GM10248 (cell line): ENCODE measurements at places on chromosomes 3 and 15.

DNA sequence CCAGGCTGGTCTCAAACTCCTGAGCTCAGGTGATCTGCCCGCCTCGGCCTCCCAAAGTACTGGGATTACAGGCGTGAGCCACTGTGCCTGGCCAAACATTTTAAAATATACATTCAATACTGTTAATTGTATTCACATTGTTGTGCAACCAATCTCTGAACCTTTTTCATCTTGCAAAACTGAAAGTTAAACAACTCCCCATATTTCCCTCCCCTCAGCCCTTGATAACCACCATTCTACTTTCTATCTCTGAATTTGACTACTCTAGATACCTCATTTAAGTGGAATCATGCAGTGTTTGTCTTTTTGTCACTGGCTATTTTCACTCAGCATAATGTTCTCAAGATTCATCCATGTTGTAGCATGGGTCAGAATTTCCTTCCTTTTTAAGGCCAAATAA, 30.0 kb downstream of the HMCES start:
- DNase-seq: no peak

GRCh38 chr3:79954756-79955155, 187.0 kb upstream of the ROBO1 start:
- DNase-seq: no peak

- DNase-seq: peak; percentile 51
Measured at GRCh38 chr15:59251001-59251845, 44.6 kb downstream of the LDHAL6B start.

DNA sequence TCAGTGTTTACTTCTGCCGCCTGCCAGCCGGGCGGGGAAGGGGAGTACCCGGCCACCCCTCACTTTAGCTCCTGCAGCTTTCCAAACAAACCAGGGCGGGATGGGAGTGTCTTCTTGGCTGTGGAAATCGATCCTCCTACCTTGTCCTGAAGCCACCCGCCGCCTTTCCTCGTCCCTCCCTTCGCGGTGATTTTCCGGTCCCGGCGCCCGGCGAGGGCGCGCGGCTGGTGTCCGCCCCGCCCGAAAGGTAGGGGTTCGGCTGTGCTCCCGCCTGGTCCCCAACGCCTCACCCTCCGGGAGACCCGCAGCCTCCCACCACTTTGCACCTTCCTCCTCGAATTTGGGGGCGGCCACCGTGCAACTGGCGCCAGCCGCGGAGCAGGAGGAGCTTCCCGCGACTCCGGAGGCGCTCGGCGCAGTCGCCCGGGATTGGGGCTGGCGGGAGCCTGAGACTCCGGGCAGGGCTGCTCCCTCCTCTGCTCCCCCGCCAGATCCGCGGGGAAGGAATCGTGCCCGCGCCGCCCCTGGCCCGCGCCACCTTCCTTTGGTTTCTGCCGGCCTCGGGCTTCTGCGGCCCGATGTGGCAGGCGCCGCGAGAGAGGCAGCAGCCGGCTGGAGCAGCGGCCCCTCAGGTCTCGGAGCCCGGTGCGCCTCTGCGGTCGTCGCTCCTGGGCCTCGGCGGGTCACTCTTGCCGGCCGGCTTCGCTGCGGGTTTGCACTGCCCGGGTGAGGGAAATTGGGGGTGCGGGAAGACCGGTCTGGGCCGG, 30.7 kb upstream of the ST3GAL6 start:
- DNase-seq: peak; percentile 45

DNA sequence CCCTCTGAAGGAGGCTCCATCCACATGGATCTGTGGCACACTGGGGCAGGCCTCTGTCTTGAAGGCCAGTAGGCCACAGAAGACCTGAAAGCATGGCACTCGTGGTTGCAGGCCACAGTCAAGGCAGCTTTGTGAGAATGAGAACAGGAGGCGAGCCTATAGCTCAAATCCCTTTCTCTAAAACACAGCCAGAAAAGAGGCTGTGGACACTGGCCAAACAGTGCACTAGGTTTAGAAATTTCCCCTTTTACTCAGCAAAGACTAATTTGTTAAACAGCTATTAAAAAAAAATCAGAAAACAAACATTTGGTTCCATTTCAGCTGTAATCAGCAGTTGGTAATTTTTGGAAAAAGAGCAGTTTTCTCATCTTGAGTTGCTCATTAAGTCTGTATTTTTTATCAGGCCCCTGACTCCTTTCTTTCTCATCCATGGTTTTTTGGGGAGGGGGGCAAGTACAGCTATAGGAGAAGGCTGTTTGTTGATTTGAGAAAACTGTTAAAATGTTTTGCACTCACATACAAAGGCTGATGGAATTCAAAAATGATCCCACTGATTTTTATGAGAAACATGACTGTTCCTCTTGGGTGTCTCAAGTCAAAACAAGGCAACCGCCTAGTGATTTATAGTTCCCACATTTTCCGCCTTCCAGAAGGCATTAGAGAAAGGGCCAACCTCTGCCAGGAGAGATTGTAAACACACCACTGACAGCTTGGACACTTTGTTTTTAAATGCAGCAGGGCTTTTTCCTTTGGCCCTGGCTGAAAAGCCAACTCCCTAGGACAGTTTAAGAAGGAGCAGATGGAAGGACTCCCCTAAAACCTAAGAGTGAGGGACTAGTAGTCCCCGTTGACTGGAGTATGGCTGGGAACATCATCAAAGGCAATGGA, 28.1 kb downstream of the PARP16 start:
- no peak for DNase-seq

DNA sequence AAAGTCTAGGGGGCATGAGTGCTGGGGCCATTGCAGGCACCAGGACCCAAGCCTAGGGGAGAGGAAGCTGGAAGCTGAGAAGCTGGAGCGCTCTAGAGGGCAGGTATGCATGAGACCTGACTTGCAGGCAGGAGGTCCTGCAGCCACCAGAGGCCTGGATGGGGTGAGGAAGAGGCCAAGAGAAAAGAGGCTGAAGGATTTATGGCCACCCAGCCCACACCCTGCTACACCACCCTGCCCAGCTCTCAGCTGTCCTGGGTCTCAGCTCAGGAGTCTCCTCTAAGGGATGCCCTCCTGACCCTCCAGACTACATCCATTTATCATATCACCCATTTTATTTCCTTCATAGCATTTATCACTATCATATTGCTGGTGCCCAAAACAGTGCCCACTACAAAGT, 36.5 kb downstream of the RPN1 start:
- DNase-seq: no peak

- no peak for DNase-seq
Measured at GRCh38 chr3:149542375-149543312, 68.1 kb downstream of the TM4SF4 start.

- no peak for DNase-seq
Measured at GRCh38 chr3:105996781-105997180, 128.0 kb upstream of the CBLB start.

- DNase-seq: no peak
Measured at GRCh38 chr3:154955907-154956533, 124.1 kb upstream of the MME start.

GRCh38 chr3:131796111-131796510, 238.7 kb downstream of the CPNE4 start:
- DNase-seq: no peak

- DNase-seq: no peak
Measured at GRCh38 chr3:43871627-43872245, 181.0 kb downstream of the ABHD5 start.

DNA sequence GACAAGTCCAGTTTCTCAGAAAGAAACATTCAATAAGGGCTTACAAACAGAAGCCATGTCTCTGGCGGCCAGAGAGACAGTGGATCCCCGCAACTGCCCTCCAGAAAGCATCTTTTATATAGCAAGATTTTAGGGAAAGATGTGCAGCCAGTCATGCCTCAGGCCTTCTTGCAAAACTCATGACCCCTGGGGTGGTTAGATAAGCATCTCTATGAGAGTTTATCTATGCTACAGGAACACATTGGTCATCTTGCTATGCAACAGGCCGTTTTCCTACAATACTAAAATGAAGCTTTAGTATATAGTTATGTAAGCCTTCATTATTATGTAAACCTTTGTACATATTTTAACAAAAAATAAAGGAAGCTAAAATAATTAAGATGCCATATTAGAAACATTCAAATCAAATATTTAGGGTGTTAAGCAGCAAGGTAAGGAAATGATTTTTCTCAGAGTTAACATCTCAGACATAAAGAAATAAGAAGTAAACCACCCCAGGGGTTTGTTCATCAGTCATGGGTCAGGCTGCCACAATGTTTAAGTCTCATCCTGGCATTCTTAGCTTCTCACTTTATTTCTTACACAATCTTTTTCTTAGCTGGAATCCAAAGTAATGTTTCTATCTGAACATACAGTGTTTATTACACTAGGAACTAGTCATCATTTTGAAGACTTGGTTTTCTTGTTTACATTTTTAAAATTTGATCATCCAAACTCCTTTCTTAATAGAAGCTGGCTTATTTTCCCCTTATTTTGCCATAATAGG, 6.3 kb upstream of the FSIP1 start:
- DNase-seq: no peak

- DNase-seq: peak; percentile 22
Measured at GRCh38 chr3:120763601-120764000, 21.1 kb downstream of the GTF2E1 start.

- DNase-seq: no peak
Measured at GRCh38 chr3:78762121-78762520, 1005.7 kb downstream of the ROBO1 start.

GRCh38 chr15:58536414-58536813, 104.6 kb downstream of the LIPC start:
- no peak for DNase-seq

DNA sequence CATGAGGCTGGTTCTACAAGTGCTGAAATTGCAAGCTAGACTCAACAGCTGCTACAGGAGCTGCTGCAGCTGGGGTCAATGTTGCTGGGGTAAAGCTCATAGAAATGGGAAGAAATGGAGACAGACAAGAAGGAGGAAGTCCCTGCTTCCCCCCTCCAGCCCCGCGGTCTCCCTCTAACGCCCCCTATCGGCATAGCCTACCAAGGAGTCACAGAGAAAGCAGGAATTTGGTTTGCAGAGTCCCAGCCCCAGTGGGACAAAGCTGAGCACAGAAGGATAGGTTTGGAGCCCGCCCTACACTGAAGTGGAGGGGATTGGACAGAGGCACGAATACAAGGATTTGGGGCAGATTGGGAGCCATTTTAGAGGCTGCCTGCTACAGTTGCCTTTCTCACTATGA, 176.9 kb upstream of the ANKRD28 start:
- DNase-seq: no peak

- peak; percentile 81 for DNase-seq
Measured at GRCh38 chr15:40847223-40847961, 3.5 kb downstream of the SPINT1 start.

DNA sequence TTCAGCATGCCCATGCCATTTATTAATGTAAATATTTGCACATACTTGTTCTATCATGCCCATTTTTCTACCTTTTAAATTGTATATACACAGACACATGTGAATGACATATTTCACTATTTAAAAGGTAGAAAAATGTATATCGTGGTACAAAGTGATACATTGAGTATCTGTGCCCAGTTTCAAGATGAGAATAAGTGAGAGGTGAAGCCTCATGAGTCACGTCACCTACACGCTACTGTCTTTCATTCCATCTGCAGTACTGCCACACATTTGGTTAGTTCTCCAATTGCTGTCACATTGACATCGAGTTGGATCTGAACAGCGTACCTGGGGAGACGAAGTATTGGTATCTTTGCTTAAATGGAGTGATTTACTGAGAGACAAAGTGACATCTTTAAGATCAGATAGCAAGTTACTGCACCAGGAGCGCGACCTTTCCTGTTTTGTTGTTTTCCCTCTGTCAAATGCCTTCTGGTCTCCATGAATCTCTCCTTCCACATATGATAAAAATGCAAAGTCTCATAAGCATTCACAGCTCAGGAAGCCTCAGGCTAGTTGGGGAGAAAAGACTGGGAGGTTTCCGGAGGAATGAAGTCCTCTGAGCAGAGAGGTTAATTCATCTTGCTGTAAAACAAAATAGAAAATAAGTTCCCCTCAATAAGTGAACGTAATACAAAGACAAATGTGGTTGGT, 12.0 kb downstream of the GREM1 start:
- no peak for DNase-seq

GRCh38 chr15:85104584-85104983, 122.9 kb downstream of the PDE8A start:
- no peak for DNase-seq

GRCh38 chr15:72813345-72814004, 29.9 kb upstream of the ADPGK start:
- DNase-seq: no peak

- DNase-seq: no peak
Measured at GRCh38 chr3:31680072-31680870, 147.5 kb downstream of the STT3B start.

GRCh38 chr3:62567097-62568021, 194.0 kb upstream of the FEZF2 start:
- DNase-seq: no peak

DNA sequence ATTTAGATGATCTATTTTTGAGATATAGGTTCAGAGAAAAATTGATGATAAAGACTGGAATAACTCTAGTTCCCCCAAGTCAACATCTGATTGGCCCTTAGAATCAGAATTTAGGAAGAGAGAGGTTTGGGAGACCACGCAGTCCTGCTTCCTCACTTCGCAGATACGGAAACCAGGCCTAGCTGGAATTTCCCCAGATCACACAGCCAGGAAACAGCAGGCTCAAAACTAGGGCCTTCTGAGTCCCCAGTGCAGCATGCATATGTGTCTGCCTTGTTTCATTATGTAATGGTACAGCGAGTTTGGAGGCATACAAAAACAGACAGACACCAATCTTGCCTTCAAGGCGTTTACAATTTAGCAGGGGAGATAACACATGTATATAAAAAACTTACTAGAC, 177.1 kb upstream of the ICE2 start:
- no peak for DNase-seq

DNA sequence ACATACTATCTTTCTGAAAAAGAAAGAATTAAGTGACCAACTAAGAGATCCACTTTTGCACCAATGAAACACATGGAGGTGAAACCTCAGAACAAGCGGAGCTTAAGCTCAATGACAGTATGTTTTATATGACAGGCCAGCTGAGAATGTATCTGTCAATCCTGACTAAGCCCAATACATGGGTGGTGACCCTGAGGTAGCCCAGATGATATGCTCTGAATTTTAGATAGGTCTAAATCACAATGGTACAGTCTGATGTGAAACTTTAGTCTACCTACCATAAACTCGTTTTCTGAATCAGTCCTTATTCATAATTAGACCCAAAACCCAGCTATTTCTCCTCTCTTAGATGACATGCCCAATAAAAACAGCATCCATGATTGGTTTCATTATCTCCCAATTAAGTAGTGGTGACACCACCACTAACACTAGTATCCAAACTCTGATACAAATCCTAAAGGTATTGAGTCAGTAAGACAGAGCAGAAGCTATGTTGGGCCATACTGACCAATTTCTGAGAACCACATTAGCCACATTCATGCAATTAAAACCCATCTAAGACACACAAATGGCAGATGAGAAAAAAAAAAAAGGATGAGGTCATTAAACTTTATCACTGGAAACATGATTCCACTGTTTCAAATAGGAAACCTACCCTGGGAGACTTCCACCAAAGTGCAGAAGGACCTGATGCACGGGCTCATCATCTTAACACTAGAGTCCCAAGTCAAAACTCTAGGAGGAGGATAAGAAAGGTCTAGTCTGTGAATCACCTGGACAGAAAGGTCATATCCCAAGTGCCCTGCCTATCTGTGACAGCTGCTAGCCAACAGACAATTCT, 20.6 kb downstream of the CMTM6 start:
- no peak for DNase-seq
